ENCODE measurements at places on chromosomes 6 and 20.
A peak's percentile ranks its signal among the peaks of the same experiment; 100 is the strongest.

DNA sequence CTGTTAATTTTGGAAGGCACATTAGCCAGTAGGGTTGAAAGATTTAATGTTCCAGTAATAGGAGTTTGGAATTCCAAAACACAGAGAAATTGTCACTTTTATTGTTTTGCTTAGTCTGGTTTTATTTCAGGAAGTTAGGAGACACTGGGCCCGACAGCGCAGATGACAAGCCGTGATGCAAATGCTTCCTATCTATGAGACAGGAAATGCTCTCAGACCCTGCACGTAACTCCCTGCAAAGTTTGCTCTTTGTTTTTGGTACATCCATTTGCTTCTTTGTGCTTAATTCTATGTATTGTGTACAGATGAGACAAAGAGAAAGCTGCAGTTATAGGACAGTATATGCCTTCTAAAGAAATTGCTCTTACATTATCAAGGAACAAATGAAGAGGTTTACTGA is 201.6 kb upstream of the SGK1 start:
- peak; percentile 54 for DNase-seq

- DNase-seq = no peak
These were observed 56.5 kb downstream of the DLL1 start for GRCh38 chr6:170234419-170234818.

GRCh38 chr6:30615219-30615957 is 1.7 kb downstream of the PPP1R10 start:
- DNase-seq = peak; percentile 44

DNA sequence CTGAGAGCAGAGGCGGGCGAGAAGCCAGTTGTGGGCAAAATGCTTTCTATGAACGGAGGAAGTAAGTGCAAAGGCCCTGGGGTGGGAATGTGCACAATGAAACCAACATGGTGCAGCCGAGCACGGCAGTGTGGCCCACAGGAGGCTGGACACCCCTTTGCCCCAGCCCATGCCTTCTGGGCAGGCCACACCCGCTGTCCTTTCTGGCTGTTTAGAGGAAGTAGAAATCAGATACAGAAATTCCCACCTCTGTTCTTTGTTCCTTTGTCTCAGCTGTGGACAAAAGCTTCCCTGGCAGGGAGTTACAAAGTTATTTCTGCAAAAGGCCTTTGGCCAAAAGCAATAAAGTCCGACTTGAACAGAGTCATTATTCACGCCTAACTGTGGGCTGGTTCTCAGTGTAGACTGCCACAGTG is 11.9 kb downstream of the SULF2 start:
- no peak for DNase-seq

GRCh38 chr6:21556511-21556910 is 37.0 kb upstream of the SOX4 start:
- no peak for DNase-seq

- no peak for DNase-seq
These were observed 20.9 kb downstream of the COL9A3 start for GRCh38 chr20:62837790-62838127.

DNA sequence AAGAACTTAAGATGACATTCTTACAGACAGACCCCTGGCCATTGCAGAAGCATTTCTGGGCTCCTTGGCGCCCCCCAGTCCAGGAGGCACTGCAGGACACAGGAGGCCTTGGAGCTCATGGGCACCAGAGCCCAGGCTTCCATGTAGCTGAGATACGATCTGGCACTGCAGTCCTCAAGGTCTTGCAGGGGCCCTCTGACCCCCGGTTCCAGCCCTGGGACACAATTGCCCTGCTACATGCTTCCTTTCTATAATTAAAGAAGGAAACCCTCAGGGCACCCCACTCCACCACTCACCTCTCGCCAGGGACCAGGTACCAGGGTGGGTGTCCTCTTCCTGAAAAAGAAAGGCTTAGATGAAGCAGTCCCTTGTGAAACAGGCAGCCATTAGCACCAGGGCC is 33.6 kb downstream of the WFDC3 start:
- no peak for DNase-seq

GRCh38 chr6:158500016-158500735 is 59.7 kb upstream of the TMEM181 start:
- no peak for DNase-seq

GRCh38 chr20:33833333-33833732 is 22.2 kb downstream of the CHMP4B start:
- DNase-seq = no peak

DNA sequence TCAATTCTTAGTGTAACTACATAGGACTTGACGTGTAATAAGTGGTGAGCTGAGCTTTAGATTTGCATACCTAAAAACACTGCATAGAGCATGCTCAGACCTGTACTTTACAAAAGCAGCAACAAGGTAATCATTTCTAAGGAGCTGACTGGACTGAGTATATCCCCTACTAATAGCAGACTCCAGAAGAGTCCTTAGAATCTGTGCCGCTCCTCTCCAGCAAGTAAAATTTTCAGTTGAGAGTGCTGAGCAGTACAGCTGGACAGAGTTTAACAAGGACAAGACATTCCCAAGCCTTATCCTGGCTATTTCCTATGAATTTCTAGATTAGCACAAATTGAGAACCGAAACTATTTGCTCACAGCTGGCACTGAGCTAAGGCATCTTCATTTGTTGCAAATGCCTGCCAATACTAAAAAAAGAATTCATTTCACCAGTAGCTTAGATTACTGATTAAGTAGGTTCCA is 26.1 kb upstream of the KLHL31 start:
- DNase-seq = no peak

GRCh38 chr20:20839771-20840170 is 127.3 kb upstream of the RALGAPA2 start:
- DNase-seq = no peak

GRCh38 chr6:27241443-27241842 is 6.1 kb upstream of the PRSS16 start:
- no peak for DNase-seq

GRCh38 chr6:157075549-157076450 is 247.5 kb downstream of the TMEM242 start:
- DNase-seq = no peak

DNA sequence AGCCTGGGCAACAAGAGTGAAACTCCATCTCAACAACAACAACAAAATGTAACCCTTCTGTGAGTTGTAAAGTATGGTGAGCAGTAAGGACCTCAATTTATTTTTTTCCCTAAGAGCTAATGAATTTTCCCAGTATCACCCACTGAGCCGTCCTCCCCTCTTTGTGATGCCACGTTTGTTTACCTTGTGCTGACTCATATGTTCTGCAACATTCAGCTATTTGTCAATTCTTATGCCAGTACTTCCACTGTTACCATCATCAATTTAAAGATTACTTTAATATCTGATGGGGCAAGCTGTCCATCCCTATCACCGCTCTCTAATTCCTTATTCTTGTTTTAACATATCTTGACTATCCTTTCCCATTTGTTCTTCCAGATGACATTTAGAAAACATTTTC is 37.5 kb downstream of the MAK start:
- DNase-seq = no peak

GRCh38 chr6:137390334-137390733 is 103.9 kb downstream of the OLIG3 start:
- no peak for DNase-seq

DNA sequence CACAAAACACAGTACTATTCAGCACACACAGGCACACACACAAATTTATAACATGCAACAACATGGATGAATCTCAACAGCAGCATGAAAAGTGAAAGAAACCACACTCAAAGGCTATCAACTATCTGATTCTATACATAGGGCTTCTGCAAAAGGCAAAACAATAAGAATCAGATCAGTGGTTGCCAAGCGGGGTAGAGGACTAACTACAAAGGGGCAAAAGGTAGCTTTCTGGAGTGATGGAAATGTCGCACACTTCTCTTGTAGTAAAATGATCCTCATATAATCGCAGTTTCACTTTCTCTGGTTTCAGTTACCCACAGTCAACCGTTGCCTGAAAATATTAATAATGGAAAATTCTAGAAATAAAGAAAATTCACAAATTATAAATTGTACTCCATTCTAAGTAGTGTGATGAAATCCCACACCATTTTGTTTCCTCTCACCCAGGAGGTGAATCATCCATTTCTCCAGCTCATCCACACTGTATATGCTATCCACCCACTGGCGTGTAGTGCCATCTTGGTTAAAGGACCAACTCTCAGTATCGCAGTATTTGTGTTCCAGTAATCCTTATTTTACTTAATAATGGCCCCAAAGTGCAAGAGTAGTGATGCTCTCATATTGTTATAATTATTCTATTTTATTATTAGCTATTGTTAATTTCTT is 12.8 kb upstream of the PLN start:
- no peak for DNase-seq

- no peak for DNase-seq
These were observed 35.3 kb downstream of the METTL24 start for GRCh38 chr6:110322874-110323242.

DNA sequence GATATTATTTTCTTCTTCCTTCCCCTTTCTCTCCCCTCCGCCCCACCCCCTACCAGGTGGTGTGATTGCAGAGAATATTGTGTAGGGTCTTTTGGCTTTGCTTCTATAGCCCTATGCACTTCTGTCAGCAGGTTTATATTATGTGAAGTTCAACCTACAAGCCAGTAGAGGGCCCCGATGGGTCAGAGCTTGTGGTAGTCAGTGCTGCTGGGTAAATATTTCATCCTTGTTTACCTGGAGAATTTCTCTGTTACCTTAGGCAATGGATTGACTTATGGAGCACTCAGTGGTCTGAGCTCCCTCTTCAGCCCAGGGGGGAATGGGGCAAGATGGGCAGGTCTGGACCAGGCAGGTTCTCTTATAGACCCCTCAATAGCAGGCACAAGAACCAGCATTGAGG is 720.9 kb downstream of the GRIK2 start:
- DNase-seq = no peak

DNA sequence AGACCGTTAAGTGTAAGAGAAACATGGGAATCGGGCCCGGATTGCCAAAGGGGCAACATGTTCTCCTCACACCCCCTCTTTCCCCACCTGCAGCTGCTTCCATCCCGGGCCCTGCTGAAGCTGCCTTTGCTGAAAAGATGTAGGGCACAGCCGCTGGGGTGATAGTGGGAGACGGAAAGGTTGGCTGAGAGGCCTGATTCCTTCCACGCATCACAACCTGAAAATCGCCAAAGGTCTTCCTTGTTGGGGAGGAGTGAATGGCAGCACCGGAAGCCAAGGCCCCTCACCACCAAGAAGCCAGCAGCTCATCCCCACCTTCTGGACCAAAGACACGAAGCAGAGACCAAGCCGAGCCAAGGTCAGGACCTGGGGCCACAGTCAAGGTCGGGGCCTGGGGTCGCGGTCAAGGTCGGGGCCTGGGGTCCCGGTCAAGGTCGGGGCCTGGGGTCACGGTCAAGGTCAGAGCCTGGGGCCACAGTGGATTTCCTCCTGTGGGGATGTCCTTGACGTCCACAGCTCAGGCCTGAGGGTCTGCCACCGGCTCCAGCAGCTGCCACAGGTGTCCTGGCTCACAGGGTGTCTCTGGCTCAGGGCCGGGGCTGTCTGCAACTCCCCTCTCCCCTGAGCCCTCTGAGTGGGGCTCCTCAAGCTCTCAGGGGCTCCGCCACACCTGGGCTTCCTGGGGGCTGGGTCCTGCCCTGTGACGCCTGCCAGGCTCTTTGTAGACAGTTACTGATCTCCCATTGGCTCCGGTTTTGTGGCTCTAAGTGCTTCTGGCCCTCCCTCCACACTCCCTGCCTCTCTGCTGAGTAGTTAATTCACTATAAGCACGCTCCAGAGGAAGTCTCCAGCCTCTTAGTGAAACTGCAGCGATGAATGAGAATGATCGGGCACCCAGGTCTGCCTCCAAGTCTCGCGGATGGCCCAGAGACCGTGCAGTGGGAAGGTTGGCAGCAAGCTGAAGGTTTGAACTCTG is 5.5 kb upstream of the CHRNA4 start:
- DNase-seq = no peak

DNA sequence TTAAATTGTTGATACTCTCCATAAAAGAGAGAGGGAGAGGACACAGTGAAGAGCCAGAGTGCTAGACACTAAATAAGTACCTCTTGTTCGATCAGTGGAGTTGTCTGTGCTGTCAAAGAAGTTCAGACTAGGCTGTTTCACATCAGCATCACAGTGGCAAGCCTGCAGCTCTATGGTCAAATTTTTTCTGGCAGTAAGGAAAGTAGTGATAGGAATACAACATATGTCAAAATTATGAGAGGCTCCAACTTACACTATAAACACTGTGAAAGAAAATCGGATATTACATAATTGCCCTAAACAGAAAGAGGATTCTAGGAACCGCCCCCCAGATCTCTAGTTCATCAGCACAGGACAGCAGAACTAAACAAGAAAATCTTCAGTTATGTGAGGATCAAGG is 23.1 kb downstream of the DNAH8 start:
- no peak for DNase-seq

GRCh38 chr6:132365281-132365907 is 35.9 kb downstream of the MOXD1 start:
- DNase-seq = no peak

GRCh38 chr20:37469531-37469930 is 51.5 kb upstream of the NNAT start:
- DNase-seq = no peak

GRCh38 chr6:158687506-158687905 is 37.7 kb downstream of the SYTL3 start:
- no peak for DNase-seq

DNA sequence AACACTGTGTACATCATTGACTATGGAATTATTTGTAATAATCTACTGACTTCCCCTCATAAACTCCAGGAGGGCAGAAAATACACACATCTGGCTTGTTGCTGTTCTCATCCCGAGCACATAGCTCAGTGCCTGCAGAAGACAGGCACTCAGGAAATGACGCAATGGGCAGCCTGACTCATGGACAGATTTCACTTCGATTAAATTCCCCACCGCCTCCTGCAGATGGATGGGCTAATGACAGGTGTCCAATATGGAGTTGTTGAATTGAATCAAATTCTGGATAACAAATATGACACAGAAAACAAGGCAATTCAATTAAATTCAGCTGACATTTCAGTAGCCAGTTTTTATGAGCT is 9.1 kb downstream of the ANKRD60 start:
- no peak for DNase-seq

- DNase-seq = no peak
These were observed 31.0 kb downstream of the NPEPL1 start for GRCh38 chr20:58723628-58723984.

- DNase-seq = no peak
These were observed 94.2 kb downstream of the TBC1D7 start for GRCh38 chr6:13234130-13234529.

DNA sequence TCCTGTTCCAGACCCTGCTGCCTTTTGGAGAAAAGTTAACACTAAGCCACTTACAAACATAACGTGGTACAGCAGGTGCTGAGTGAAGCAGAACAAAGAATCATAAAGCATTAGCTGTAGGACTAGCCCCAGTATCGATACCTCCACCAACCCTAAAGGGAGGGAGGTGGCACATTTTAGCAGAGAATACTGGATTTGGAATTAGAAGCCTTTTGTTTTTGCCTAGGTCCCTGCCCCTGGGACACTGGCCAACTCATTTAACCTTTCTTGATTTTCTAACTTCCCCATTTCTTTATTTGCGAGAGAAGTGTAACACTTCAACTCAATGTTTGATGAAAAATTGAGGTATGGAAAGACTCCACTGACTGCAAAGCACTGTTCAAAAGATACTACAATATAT is 93.5 kb downstream of the B3GAT2 start:
- DNase-seq = no peak

- DNase-seq = no peak
These were observed 200.0 kb downstream of the ZMYND8 start for GRCh38 chr20:47156301-47157137.
